ENCODE measurements at places on chromosomes 7 and 10. TPM values are rescaled to one million over a fixed set of nuclear protein-coding genes. Genes with fewer than 3 reads are reported as not detected.

- no peak overlapping the region for H3K4me3 ChIP-seq
- no peaks in the 10 kb centered on the region for H3K36me3 ChIP-seq
- no peak for DNase-seq
Observed at GRCh38 chr10:112852306-112852705, 97.7 kb upstream of the TCF7L2 start.

DNA sequence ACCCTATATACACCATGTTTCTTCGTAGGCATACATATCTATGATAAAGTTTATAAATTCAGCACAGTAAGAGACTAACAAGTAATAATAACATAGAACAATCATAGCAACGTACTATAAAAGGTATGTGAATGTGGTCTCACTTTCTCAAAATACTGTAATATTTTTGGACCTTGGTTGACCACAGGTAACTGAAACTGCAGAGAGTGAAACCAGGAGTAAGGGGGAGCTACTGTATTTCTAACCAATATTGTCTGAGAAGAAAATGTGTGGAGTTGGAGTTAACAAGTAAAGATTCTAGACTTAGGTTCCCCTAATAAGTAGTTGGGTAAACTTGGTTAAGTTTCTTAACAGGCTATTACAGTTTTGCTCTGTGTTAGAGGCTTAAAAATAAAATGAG is 72.1 kb downstream of the GNAI1 start:
- no peak overlapping the region for H3K27ac ChIP-seq
- H3K36me3 ChIP-seq: peaks cover 31% of the 10 kb centered on the region
- no peaks in the 10 kb centered on the region for H3K27me3 ChIP-seq
- H3K4me3 ChIP-seq: no peak overlapping the region
- DNase-seq: no peak

DNA sequence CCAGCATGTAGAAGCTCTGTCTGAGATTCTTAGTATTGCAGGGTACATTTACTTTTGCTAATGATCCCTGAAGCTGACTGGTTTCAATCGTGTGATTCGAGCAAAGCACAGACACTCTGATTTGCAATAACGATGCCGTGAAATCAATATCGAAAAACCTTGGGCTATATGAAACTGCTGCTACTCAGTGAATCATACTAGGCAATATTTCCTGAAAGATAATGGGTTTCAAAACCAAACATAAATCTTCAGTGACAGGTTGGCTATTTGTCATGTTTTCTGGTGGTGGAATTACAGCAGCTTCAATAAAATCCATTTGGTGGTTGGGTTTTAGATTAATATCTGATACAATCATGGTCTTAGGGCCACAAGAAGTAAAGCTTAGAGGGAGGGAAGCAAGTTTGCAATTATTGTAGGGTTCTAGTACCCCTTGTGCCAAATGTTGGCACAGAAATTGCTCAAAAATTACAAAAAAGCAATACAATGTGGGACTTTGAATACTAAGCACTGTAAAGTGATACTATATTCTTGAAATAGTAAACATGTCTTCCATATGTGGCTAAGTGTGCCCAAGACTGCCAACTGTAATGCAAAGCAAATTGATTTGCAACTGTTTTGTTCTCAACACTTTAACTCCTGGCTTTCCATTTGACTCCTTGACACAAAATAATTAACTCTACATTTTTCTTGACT is 112.4 kb upstream of the JAZF1 start:
- H3K4me1 ChIP-seq: peaks cover 22% of the 10 kb centered on the region
- DNase-seq: no peak
- H3K4me3 ChIP-seq: no peak overlapping the region
- H3K27me3 ChIP-seq: no peaks in the 10 kb centered on the region
- H3K27ac ChIP-seq: peak overlapping the region; percentile 64
- H3K36me3 ChIP-seq: no peaks in the 10 kb centered on the region

DNA sequence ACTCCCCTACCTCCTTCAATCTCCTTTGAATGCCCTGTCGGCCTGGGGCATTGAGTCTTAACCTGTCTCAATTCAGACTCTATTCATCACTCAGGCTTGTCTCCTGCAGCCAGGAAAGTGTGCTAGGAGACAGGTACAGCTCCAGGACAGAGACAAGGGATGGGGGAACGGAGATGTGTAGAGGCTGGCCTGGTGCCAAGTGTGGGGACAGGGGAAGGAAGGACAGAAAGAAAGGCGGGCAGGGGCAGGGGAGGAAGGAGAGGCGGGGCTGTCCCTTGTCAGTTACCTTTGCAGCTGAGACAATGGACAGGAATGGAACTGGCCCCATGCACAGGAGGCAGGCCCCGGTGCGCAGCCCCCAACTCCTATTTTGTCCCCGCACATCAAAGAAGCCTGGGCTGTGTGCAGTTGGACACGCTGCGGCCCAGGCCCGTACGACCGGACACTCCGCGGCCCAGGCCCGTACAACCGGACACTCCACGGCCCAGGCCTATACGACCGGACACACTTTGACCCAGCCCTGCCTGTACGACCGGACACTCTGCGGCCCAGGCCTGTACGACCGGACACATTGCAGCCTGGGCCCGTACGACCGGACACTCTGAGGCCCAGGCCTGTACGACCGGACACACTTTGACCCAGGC is 36.9 kb downstream of the CHST15 start:
- H3K27ac ChIP-seq: no peak overlapping the region
- H3K27me3 ChIP-seq: no peaks in the 10 kb centered on the region
- H3K4me1 ChIP-seq: peaks cover 13% of the 10 kb centered on the region
- no peaks in the 10 kb centered on the region for H3K36me3 ChIP-seq
- no peak for DNase-seq
- no peak overlapping the region for H3K4me3 ChIP-seq

ZCWPW1 gene
- 1.5 TPM for total RNA-seq

- H3K36me3 ChIP-seq: no peaks in the 10 kb centered on the region
- no peak for DNase-seq
- H3K27me3 ChIP-seq: no peaks in the 10 kb centered on the region
- no peak overlapping the region for H3K27ac ChIP-seq
Observed at GRCh38 chr7:22841954-22842353, 19.3 kb upstream of the TOMM7 start.

DHTKD1 gene
- 20.6 TPM for total RNA-seq

PNLIPRP1 gene
- 1.6 TPM for total RNA-seq

Data from HCT116 (cell line).